ENCODE measurements at places on chromosomes 4 and X.

DNA sequence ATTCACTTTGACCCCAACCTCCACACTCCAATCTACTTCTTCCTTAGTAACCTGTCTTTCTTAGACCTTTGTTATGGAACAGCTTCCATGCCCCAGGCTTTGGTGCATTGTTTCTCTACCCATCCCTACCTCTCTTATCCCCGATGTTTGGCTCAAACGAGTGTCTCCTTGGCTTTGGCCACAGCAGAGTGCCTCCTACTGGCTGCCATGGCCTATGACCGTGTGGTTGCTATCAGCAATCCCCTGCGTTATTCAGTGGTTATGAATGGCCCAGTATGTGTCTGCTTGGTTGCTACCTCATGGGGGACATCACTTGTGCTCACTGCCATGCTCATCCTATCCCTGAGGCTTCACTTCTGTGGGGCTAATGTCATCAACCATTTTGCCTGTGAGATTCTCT is 344 bp downstream of the OR13H1 start:
- no peak for DNase-seq

DNA sequence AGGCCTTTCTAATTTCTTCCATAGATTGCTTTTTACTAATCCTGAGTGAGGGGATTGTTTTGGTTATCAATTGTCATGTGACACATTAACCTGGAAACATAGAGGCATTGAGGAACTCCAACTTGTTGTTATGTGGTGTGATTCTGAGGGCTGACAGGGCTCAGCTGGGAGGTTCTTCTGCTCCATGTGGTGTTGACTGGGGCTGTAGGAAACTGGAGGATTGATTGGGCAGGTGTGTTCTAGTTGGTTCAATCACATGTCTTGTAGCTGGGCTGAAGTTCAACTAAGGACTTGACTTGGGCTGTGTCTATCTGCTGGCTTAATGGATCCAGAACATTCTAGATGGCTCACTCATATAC is 10.8 kb upstream of the CRLF2 start:
- no peak for DNase-seq

GRCh38 chr4:116400480-116400879 is 684.9 kb downstream of the TRAM1L1 start:
- no peak for DNase-seq

DNA sequence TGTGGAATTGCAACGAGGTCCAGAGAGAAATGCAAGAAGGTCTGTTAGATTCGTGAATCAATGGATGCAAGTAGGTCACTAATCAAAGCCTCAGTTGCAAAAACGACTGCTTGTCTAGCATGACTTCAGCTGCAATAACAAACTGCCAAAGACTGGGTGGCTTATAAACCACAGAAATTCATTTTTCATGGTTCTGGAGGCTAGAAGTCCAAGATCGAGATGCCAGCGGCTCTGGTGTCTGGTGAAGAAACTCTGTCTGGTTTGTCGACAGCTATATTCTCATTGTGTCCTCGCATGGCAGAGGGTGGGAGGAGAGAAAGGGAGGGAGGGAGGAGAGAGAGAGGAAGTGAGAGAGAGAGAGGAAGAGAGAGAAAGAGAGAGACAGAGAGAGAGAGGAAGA is 114.7 kb downstream of the MXRA5 start:
- no peak for DNase-seq

GRCh38 chrX:110331444-110332030 is 13.7 kb upstream of the AMMECR1 start:
- DNase-seq: no peak

DNA sequence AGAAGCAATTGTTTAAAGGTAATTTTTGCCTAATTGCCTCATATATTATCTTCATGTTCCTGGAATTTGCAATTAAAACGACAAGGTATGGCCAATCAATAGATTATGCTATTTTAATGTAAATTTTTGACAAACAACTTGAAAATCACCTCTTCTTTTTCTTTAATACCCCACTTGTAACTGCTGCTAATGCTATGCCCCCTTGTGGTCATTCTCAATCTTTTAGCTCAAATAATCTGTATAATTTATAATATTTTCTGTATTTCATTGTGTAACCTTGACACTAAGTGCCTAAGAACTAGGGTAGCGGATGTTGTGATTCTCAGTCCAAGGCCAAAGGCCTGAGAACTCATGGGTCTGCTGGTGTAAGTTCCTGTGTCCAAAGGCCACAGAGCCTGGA is 831.7 kb upstream of the POU3F4 start:
- no peak for DNase-seq

- DNase-seq: no peak
These were observed 325.0 kb downstream of the ARHGAP10 start for GRCh38 chr4:148056879-148057278.

DNA sequence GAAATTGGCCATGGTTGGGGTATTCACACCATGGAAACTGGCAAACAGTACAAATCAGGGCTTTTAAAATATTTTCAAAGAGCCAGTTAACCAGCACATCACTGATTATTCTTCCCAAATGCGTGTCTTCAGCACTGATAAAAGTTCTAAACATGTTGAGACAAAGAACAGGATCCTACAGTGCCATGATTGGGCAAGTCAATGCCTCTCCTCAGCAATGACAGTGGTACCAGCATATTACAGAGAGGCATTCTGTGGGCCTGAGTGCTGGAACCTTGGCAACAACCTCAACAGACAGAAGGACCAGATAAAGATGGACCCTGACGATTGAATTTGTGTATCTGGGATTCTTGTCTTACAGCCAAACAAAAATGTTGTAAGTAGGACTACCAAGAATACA is 108.9 kb downstream of the EFHC2 start:
- DNase-seq: no peak
